ENCODE measurements at places on chromosomes 2 and 18.

DNA sequence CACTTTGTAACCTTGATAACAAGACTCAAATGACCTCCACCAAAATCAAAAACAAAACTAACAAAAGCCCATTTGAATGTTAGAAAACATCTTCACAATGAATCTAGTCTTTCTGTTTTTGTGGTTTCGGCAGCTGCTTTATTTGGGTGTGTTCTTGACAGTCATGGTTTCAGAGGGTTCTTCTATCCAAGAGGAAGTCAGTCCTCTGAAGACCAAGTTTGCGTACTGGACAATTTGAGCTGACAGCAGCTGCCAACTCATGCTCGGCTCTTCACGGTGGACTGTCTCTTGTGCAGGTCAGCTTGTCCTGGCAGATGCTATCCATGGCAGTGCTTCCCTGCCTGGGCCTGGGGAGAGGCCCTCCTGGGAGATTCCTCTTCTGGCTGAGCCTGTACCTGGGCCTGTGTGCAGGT, 91.0 kb downstream of the TMEM17 start:
- DNase-seq, result no peak

DNA sequence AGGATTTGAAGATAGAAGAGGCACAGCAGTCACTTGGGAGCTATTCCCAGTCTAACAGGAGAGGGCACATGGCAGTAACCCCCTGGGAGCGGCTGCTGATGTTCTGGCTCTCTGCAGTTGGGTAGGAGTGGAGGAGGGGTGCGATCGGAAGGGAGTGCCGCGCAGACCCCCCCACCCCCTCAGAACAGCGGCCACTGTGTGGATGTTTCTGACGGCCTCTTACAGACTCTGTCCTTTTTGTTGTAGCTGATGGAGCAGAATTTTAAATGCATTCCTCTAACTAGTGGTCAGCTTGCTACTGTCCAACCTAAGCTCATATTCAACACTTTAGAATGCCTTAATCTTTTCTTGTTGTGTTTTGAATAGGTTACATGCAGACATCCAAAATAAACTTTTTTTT, 127.9 kb downstream of the AGAP1 start:
- no peak for DNase-seq

- DNase-seq, result no peak
Measured at GRCh38 chr18:51128533-51128932, 68.9 kb downstream of the MEX3C start.

GRCh38 chr2:208565690-208566416, 159.3 kb downstream of the PTH2R start:
- no peak for DNase-seq

DNA sequence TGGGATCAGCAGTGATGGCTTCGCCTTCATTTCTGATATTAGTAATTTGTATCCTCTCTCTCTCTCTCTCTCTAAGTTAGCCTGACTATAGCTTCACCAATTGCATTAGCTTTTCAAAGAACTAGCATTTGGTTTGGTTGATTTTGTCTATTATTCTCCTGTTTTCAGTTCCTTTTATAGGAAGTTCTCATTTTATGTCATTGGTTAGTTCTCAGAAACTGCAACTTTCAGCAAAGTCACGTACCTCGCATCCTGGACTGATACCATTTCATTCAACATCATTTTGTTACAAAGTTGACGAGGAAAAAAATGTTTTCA, 450.8 kb downstream of the EIPR1 start:
- DNase-seq, result no peak

DNA sequence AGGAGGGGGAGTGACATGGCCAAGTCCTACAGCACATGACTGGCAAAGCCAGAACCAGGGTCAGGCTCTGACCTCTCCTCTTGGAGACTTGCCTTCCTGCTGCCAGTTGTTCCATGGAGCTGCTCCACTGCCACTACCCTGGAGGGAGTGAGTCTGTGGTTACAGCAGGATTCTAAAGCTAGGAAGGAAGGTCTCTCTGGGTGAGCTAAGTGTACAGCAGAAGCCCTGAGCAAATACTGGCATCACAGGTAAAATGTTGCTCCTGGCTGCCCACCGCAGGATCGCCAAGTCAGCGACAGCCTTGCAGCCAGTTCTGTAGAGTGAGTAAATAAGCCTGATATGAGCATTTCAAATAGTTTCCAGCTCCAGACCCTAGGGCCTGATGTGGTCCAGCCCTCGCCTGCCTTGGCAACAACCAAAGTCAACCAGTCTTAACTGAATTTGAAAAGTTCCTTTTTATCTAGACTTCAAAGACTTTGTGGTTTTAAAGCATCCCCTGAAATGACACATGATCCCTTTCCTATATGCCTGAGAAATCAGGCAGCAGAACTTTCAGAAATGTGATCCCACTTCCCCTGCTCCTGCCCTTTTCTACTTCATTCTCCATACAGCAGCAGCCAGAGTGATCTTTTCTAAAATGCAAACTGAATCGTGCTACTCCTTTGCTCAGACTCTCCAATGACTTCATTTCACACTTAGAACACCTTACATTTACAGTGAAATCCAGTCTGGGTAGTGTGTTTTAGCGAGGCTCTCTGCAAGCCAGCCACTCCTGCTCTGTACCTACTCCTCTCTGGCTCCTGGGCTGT, 114.3 kb downstream of the MGAT5 start:
- DNase-seq, result no peak

GRCh38 chr18:45651275-45651674, 36.0 kb downstream of the SLC14A2 start:
- DNase-seq, result no peak

- no peak for DNase-seq
Measured at GRCh38 chr2:3171564-3172264, 205.9 kb downstream of the EIPR1 start.

DNA sequence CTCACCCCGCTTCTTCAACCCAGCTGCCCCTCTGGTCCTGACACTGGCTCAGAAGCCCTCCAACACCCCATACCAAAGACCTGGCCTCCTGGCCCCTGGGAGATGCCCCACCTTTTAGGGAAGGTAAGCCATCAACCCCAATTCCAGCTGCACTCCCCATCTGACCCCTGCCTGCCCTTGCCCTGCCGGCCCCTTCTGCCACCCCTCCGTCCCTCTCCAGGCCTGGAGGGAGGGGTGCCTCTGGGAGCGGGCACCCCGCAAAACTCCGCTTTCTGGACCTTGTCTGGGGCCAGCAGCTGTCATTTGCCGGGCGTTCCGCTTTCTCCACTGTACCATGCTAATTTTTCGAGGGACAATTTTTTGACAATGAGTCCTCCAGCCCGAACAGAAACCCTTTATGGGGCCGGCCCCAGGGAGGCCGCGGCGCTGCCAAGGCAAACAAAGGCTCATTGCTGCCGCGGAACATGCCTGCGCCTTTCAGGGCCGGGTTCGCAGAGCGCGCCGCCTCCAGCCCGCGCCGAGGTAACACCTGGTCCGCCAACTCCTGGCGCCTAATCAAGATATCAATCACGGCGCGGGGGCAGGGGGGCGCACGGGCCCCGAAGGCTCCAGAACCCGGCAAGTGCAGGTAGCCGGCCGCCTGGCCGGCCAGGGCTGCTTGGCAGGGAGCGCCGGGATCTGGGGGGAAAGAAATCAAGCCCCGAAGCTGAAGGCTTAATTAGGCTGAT, 96.0 kb downstream of the INHBB start:
- DNase-seq, result no peak

DNA sequence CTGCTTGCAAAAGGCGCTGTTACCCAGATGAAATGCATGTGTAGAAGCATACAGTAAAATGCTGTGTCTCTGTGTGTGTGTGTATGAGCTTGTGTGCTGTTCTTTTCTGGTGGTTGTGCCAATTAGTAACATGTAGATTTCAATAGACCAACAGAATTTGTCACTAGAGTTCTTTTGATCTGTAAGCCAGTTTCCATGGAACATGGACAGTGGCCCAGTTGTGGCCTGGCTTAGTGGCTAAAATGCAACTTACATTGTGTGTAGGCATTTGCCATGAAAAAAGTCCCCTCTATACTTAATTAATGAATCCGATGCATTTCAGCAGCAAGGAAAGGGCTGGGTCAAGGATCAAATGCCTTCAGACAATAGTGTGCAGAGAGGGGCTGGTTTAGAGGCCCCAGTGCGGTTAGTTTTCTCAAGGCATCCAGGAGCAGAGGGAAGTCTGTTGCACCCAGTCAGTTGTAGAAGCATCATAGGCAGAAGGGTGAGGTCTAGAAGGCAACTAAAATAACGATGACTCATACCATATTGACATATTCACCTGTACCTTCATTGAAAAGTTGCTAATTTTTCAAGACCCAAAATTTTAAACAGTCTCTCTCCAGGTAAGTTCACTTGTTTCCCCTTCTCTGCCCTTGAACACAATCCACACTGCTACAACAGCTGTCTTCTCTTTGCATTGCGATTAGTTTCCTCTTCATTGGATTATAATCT, 366.9 kb upstream of the SPRED2 start:
- no peak for DNase-seq

GRCh38 chr2:168056242-168056787, 191.1 kb downstream of the STK39 start:
- no peak for DNase-seq

DNA sequence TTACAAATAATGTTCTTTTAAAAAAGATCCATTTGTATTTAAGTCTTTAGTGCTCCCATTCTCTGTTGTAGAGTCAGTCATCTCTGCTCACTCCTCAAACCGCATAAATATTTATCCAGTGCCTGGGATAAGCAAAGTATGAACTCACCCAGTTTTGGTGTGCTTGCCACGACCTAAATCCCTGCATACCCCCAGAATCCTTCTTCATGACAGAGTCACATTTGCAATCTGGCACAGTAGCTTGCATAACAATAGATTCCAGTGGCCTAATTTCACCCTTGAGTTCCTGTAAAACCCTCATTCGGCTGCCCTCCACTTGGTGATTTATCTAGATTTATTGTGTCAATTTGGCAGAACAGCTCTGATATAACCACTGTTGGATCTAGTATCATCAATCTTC, 92.9 kb downstream of the DTNA start:
- no peak for DNase-seq

Data from Panc1 (cell line).